Fibroblast of skin of left biceps (primary cell): ENCODE measurements at places on chromosomes 3 and 15.

DNA sequence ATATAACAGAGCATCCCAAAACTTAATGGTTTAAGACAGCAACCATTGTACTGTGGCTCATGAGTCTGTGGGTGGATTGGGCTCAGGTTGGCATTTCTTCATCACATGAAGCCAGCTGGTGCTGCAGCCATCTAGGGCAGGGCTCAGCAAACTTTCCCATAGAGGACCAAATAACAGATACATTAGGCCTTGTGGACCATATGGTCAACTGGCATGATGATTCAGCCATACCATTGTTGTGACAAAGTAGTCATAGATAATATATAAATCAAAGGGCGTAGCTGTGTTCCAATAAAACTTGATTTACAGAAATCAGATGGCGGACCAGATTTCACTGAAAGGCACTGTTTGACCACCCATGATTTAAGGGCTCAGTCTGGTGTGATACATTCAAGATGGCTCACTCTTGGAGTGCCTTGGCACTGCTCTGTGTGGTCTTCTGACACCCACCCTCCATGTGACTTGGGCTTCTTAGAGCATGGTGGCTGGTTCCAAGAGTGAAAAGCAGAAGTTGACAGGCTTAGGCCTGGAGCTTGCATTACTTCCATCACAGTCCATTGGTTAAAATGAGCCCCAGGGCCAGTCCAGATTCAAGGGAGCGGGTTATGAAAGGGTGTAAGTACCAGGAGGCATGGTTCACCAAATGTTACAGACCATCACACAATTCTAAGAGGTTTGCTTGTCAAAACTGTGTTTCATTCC lies 40.8 kb upstream of the BHLHE40 start:
- no peak for DNase-seq

DNA sequence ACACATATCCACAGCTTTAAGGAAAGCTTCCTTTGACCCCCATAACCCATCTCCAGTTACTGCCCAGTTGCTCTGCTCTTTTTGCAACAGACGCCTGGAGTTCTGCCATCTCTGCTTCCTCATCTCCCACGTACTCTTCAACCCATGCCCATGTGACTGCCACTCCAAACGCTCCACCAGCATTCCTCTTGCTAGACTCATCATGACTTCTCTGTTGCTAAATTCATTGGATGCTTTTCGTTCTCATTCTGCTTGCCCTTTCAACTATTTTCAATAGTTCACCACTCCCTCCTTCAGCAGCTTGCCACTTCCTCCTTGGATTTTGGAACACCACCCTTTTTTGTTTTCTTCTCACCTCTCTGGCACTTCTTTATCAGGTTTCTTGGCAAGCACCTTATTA lies 2.7 kb upstream of the KNSTRN start:
- DNase-seq = peak; percentile 74

DNA sequence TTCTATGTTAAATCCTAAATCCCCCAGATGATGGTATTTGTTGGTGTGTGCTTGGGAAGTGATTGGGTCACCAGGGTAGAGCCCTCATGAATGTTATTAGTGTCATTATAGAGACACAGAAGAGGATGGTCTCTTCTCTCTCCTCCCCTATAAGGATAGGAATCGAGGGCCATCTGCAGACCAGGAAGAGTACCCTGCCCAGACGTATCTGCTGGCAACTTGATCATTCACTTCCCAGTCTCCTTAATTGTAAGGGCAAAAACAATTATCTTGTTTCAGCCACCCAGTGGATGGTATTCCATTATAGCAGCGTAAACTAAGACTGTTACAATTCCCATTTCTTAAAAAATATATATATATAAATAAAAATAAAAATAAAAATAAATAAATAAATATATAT lies 892.2 kb downstream of the SI start:
- no peak for DNase-seq

DNA sequence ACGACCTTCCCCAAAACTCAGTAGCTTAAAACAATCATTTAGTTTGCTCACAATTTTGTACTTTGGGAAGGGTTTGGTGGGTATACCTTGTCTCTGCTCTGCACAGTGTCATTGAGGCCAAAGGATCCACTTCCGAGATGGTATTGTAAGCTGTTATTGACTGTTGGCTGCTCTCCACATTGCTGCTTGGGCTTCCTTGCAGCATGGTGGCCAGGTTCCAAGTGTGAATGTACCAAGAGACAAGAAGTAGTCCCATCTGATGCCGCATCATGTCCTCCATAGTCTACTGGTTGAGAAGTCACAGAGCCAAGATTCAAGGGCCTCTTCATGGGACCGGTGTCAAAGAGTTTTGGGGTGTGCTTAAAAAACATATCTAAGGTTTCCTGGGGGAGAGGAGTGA lies 268.5 kb downstream of the PLCL2 start:
- DNase-seq = no peak

- no peak for DNase-seq
These were observed 19.9 kb upstream of the GOLGA8J start for GRCh38 chr15:30062881-30063280.

- no peak for DNase-seq
These were observed 7.3 kb upstream of the EHD4 start for GRCh38 chr15:41979493-41980266.

GRCh38 chr15:76310475-76311099 lies 682 bp downstream of the ETFA start:
- DNase-seq = no peak

- DNase-seq = no peak
These were observed 274.9 kb upstream of the TGFBR2 start for GRCh38 chr3:30331519-30331918.

GRCh38 chr3:127645371-127646015 lies 16.5 kb downstream of the PODXL2 start:
- DNase-seq = no peak

GRCh38 chr15:63034578-63034977 lies 8.0 kb upstream of the TPM1 start:
- DNase-seq = no peak

DNA sequence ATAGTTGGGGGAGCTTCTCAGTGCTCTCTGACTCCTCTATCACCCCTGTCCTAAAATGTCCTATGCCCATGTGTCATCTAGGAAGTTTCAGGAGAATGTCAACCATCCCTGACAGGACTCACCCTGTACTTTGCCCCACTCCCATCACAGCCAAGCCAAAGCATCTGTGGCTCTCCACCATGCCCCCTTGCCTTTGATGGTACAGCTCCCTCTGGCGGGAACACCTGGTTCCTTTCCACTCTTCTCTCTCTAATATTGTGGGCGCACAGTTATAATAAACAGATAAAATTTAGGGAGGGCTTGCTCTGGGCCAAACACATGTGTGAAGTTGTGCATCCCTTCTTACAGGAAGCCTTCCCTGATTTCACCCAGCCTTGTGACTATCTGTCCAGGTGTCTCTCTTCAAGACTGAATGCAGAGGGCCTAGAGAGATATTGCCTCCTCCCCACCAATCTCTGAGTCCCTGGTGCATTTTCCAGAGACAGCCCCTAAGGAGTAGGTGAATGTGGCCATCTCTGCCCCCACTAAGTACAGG lies 62.8 kb downstream of the ISG20 start:
- DNase-seq = no peak

- DNase-seq = no peak
These were observed 21.8 kb upstream of the SPATA12 start for GRCh38 chr3:57038466-57039164.

- no peak for DNase-seq
These were observed 386.0 kb upstream of the RARB start for GRCh38 chr3:25041871-25042584.

GRCh38 chr15:25724899-25725298 lies 138.2 kb downstream of the ATP10A start:
- no peak for DNase-seq

- DNase-seq = no peak
These were observed 9.4 kb upstream of the CAMK1 start for GRCh38 chr3:9779075-9779593.

DNA sequence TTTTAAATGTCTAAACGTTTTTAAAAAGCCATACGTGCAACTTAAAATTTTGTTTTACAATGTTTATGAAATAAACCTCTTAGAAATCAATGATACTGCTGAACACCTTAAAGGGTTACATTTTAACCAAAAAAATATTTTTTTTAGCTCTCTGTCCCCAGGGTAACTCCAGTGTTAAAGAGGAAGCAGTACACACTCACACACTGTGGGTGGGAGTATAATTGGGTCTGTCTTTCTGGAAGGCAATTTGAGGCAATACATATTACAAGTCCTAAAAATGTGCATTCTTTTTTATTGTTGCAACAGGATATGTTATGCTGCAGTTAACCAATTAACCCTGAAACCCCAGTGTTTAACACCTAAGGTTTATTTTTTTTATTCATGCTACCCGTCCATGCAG lies 34.1 kb downstream of the WHAMM start:
- no peak for DNase-seq

- DNase-seq = no peak
These were observed 60.4 kb upstream of the TNFAIP8L3 start for GRCh38 chr15:51155016-51155580.

- no peak for DNase-seq
These were observed 960 bp downstream of the MFN1 start for GRCh38 chr3:179348325-179349013.

DNA sequence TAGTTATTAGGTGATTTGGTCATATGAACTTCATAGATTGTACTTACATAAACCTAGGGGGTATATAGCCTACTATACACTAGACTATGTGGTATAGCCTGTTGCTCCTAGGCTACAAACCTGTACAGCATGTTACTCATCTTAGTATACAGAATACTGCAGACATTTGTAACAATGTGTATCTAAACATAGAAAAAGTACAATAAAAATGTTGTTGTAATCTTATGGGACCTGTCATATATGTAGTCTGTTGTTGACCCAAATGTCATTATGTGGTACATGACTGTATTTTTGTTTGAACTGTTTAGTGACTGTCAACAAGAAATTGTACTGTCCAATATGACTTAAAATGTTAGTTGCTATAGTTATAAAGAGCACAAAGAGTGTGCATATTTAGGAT lies 69.8 kb downstream of the TCF12 start:
- DNase-seq = no peak

DNA sequence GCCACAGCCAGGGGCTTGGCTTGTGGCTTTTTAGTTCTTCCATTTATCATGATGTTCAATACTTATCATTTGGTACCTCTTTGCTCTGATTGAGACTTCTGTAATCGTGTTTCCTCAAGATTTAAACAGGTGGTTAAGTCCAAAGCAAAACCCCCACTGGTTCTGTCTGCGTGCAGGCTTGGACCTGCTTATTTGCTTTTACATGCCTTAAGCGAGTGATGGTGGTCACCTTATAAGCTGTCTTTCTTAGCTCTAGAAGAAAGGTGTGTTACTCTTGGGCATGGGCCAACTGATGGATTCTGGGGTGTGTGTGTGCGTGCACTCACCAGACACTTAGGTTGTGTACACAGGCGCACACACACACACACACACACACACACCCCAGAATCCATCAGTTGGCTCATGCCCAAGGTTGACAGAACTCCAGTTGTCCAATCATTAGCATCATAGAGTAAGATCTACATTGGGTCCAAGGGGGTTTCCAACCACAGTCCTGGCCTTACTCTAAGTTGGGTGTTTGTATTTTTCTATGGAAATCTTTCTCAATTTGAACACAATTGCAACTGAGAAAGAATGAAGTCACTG lies 1.2 kb downstream of the MYZAP start:
- DNase-seq = no peak

DNA sequence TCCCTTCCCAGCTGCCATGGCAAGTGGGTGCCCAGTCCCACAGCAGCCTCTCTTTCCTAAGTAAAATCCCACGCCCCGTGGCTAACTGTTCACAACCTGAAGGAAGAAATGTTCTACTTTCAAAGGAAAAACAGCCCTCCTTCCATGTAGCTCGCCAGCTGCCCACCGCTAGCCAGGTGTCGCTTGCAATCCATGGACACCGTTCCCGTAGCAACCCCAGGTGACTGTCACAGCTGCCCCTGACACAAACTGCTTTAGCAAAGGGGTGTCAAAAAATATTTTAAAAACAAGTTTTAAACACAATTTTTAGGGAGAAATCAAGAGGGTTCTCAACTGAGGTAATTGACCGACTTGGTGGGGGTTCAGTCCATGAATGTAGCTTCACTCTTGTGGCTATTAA lies 21.0 kb upstream of the CGNL1 start:
- DNase-seq = no peak

DNA sequence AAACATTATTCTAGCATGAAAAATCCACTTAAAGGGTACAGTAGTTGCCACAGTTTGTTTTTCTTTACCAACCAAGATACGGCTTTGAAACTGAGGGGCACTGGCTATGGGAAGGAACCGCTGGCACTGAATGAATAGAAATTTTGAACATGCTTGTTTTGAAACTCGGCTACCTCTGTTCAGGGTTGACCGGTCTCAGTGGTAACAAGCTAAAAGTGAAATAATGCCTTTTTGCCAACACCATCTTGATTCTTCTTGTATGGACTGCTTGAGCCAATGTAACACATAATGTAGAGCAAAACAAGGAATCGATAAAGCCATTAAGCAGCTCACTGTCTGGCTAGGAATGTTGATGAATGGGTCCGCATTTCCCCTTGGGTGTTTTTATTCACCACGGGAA lies 36.5 kb downstream of the PTPRG start:
- no peak for DNase-seq

GRCh38 chr15:74294010-74294409 lies 57.9 kb downstream of the CCDC33 start:
- no peak for DNase-seq

- DNase-seq = no peak
These were observed 108.1 kb upstream of the TNFAIP8L3 start for GRCh38 chr15:51202783-51203182.

DNA sequence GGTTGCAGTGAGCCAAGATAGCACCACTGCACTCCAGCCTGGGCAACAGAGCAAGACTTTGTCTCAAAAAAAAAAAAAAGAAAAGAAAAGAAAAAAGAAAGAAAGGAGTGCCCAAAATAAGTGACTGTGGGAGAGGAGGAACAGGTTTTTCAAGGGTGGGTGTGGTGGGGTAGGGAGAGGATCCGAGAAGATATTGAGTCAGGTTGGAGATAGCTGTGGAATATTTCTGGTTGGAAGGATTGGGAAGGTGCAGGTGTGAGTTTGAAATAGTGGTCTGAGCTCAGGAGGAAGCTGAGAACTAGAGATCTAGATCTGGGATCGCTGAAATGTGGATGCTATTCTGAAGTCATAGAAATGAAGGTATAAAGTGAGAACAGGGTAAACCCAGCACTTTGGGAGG lies 7.8 kb downstream of the SCAMP2 start:
- no peak for DNase-seq

DNA sequence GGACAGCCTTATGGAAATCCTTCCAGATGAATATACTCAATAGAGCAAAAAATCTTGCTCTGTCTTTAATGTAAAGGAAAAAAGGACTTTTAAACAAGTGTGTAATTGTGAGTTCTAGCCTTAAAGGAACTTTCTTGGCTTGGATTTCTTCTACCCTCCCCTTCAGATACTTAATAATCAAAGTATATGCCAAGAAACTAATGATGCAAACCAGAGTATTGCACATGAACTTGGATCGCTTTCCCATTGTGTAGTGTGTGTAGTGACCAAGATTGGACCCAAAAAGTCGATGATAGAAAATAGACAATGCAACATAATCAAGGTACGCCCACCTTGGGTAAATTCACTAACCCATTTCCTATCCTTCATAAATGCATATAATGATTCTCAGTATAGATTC lies 123.8 kb downstream of the TIGIT start:
- no peak for DNase-seq

GRCh38 chr3:117145677-117146076 lies 436.1 kb downstream of the TUSC7 start:
- DNase-seq = no peak

- DNase-seq = no peak
These were observed 14.0 kb downstream of the PLXNA1 start for GRCh38 chr3:126996905-126997304.
